ENCODE measurements at places on chromosomes 3 and 15.

DNA sequence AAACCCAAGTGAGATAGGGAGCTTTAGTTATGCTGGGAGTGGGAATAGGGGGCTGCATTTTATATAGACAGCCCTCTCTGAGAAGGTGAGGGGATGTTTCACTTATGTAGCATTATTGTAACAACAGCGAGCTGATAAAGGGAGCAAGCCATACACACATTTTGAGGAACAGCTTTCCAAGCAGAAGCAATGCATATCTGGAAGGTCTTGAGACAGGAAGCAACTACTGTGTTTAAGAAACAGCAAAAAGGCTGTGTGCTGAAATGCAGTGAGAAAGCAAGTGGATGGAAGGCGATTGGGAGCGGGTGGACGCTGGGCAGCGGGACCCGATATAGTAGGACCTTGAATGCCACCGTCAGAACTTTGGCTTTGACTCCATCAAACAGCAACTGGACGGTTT is 155.9 kb upstream of the TBL1XR1 start:
- ATAC-seq: no peak

GRCh38 chr3:172680684-172681083 is 30.2 kb downstream of the NCEH1 start:
- ATAC-seq: no peak

GRCh38 chr3:58000306-58001085 is 7.7 kb upstream of the FLNB start:
- no peak for ATAC-seq

DNA sequence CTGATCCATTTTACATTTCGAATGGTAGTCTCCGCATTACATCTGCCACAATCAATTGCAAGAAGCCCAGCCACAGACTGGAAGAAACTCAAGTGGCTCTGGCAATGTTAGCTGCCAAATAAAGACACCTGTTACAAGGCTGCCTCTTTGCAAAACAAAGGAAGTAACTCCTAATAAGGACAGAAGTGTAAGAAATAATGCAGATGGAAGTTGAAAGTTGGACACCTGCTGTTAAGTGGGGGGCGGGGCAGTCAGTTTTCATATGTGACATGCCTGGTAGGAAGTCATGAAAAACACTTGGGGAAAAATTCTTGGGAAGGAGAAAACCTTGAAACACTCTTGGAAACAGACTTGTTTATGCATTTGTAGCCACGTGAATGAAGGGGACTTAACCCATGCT is 54.1 kb upstream of the ATP2C1 start:
- ATAC-seq: no peak

- ATAC-seq: no peak
Measured at GRCh38 chr3:62446337-62446940, 73.1 kb upstream of the FEZF2 start.

GRCh38 chr3:43390255-43390588 is 103.9 kb downstream of the SNRK start:
- no peak for ATAC-seq

- no peak for ATAC-seq
Measured at GRCh38 chr3:19070325-19070724, 78.0 kb upstream of the KCNH8 start.

- ATAC-seq: no peak
Measured at GRCh38 chr15:49094923-49095322, 48.7 kb upstream of the SECISBP2L start.

GRCh38 chr3:103991-104390 is 92.6 kb upstream of the CHL1 start:
- no peak for ATAC-seq

DNA sequence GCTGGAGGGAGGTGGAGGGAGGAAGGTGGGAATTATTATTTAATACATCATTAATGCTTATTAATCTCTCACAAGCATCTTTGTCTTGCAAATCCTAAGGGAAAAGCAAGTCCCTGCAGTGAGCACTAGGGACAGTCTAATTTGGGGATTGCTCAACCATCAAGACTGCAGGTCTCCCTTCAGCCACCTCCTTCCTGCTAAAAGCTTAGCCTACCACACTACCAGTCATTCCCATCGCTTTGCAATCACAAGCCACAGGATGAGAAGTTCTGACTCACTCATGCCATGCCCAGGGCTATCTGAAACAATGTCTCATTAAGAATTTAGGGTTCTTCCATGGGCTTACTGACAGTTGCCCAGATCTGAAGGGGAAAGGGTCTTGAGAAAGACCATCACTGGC is 51.0 kb upstream of the EIF1B start:
- ATAC-seq: no peak

DNA sequence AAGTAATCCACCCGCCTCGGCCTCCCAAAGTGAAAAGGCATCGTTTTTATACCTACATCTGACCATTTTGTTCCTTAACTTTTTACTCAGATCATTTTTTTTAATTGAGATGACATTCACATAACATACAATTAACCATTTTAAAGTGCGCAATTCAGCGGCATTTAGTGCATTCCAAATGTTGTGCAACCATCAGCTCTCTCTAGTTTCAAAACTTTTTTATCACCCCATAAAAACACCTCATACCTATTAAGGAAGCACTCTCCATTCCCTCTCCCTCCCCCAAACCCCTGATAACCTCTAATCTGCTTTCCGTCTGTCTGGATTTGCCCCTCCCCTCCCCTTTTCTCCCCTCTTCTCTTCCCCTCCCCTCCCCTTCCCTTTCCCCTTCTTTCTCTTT is 310.1 kb downstream of the UACA start:
- ATAC-seq: no peak

DNA sequence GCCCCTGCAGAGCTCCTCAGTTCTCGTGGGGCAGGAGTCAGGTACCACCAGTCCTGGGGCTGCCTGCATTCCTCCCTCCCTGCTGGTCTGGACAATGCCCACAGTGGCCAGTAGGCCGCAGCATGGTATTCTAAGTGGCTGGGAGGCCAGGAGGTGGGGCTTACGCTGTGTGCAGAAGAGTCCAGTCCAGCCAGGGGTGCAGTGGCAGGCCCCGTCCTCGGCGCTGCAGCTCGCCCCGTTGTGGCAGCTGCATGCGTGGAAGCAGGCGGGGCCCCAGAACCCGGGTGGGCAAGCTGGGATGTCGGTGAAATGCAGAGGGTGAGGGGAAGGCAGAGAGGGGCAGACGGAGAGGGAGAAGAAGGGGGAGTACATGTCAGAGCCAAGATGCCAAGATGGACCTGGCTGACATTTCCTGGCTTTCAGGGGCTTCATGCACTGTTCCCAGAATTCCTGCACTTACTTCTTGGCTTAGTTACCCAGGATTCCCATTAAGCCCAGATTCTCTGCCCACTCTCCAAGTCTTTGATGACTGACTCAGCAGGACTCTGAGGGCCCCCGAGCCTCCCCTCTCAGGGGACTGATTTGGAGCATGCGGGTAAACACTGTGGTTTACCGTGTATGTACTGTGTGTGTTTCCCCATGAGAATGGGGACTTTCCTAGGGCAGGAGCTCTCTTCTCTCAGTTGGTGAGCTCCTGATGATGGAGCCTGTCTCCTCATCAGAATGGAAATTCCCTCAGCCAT is 47.5 kb downstream of the RAB11A start:
- peak; percentile 73 for ATAC-seq

DNA sequence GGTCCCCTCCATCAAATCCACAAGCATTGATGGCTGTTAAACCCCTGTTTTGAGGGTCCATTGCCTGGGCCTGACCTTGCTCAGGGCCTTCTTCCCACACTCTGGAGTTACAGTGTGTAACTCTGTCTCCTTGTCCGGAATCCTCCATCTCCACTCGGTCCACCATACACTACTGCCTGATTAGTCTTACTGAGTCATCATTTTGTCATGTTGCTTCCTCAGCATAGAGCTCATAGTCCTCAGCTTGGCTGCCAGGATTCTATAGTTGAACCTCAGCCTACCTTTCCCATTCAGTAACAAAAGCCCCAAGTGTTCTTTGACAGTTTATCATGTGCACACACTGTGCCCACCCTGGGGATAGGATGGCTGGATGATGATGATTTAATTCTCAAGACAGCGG is 113.0 kb downstream of the PDE8A start:
- ATAC-seq: no peak

- ATAC-seq: no peak
Measured at GRCh38 chr15:38904298-38904697, 339.7 kb upstream of the RASGRP1 start.

GRCh38 chr15:38042707-38043445 is 108.4 kb downstream of the TMCO5A start:
- ATAC-seq: no peak

DNA sequence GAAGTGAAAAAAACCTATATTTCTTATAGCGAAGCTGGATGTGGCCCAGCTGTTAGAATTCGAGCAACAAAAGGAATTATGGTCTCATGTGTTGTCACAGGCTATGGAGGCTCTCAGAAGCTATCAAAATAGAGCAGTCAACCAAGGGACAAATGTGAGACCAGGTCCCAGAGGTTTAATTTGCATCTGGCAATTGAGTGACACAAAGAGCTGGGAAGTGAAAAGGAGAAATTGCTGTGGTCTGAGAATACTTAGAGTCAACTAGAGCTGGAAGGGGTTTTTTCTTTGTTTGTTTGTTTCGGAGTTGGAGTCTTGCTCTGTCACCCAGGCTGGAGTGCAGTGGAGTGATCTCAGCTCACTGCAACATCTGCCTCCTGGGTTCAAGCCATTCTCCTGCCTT is 61.3 kb upstream of the SMAD3 start:
- ATAC-seq: no peak

DNA sequence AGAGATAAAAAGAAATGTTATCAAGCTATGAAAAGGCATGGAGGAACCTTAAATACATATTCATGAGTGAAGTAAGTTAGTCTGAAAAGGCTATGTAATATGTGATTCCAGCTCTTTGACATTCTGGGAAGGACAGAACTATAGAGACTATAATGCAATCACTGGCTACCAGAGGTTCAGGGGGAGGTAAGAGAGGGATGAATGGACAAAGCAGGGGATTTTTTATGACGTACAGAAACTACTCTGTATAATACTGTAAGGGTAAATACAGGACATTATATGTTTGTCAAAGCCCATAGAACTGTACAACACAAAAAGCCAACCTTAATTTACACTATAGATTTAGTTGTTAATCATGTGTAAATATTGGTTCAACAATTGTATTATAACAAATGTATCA is 46.1 kb downstream of the MCTP2 start:
- no peak for ATAC-seq
